ENCODE measurements at places on chromosomes 16 and 17.

DNA sequence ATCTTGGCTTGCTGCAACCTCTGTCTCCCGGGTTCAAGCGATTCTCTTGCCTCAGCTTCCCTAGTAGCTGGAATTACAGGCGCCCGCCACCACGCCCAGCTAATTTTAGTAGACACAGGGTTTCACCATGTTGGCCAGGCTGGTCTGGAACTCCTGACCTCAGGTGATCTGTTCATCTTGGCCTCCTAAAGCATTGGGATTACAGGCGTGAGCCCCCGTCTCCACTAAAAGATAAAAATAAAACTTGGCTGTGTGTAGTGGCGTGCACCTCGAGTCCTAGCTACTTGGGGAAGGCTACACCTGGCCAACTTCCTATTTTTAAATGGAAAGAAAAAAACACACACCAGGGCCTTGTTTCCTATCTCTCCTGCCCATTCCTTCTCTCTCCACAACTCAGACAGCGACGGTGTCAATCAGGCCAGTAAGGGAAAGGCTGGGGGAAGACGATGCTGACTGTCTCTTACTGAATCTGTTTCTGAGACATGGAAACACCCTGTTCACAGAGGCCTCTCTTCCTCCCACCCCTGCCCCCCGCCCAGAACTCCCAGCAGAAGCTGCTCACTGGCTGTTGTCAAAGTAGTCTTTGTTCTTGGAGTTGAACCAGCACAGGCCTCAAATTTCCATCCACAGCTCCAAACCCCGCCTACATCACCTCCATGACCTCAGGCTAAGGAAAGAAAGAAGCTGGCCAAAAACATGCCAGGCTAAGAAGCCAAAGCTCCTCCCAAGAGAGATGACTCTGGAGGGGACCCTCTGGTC lies 96.6 kb downstream of the NXN start:
- no peaks in the 10 kb centered on the region for H3K36me3 ChIP-seq
- H3K4me1 ChIP-seq, result no peaks in the 10 kb centered on the region
- no peak overlapping the region for H3K27ac ChIP-seq
- no peak for DNase-seq
- no peak overlapping the region for H3K4me3 ChIP-seq
- peaks cover 15% of the 10 kb centered on the region for H3K27me3 ChIP-seq

GRCh38 chr17:50234581-50234980 lies 33.1 kb upstream of the COL1A1 start:
- H3K4me3 ChIP-seq, result no peak overlapping the region
- H3K27ac ChIP-seq, result no peak overlapping the region
- H3K36me3 ChIP-seq, result no peaks in the 10 kb centered on the region
- DNase-seq, result no peak
- no peaks in the 10 kb centered on the region for H3K4me1 ChIP-seq
- peaks cover 14% of the 10 kb centered on the region for H3K27me3 ChIP-seq

- H3K4me1 ChIP-seq, result peaks cover 11% of the 10 kb centered on the region
- no peak overlapping the region for H3K27ac ChIP-seq
- no peak overlapping the region for H3K4me3 ChIP-seq
- H3K36me3 ChIP-seq, result no peaks in the 10 kb centered on the region
- no peaks in the 10 kb centered on the region for H3K27me3 ChIP-seq
These were observed 134.2 kb upstream of the CIBAR2 start for GRCh38 chr16:85246473-85246872.

DNA sequence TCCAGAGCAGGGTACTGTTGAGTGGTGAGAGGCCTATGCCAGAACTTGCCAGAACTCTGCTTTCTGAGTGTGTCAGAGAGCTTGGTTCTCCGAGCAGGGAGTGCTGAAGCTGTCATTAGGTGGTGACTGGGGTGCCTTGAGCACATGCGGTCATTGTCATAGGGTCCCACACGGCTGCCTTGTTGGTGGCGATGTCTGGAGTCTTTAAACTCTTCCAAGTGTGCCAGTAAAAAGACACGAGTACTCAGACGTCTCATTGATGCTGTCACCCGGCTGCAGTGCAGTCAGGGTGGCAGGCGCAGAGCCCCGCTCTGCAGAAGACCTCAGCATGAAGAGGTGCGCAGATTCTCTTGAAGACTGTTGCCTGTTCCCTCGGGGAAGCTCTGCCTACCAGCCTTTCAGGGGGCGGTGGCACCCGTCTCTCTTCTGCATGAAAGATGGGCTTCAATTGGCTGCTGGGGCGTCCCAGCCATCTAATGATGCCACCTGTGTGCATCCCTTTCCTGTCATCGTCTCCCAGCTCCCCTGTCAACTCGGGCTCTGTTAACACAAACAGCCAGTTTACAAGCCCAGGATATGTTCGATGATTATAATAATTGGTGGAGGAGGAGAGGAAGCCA lies 58.3 kb downstream of the NKD1 start:
- H3K27me3 ChIP-seq, result no peaks in the 10 kb centered on the region
- H3K36me3 ChIP-seq, result no peaks in the 10 kb centered on the region
- no peak overlapping the region for H3K4me3 ChIP-seq

DNA sequence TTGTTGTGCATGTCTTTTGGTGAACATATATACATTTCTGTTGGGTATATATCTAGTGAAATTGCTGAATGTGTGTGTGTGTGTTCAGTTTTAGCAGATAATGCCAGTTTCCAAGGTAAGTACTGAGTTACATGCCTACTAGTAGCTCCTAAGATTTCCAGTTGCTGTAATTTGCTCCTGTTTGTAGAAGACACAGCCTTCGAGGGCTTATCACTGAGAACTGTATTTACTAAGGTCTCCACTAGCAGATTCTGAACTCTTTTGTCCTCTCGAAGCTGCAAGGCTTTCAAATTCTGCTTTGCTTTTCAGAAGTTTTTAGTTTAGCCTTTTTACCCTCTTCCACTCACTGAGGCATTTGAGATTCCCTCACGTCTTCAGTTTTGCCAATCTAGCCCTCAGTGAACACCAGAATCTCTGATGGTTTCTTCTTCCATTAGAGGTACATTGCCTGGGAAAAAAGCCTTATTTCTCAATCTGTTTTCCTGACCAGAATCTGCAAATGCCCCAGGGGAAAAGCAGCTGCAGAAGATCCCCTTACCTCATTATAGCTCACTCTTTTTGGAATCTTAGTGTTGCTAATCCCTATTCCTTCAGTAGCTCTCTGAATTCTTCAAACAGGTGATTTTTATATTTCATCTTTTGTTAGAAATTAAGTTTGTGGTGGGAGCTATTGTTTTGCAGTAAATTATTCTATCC lies 52.9 kb downstream of the NF1 start:
- H3K36me3 ChIP-seq, result no peaks in the 10 kb centered on the region
- no peak overlapping the region for H3K27ac ChIP-seq
- H3K27me3 ChIP-seq, result no peaks in the 10 kb centered on the region

- no peak overlapping the region for H3K27ac ChIP-seq
- DNase-seq, result no peak
- no peak overlapping the region for H3K4me3 ChIP-seq
- H3K27me3 ChIP-seq, result peaks cover 2% of the 10 kb centered on the region
These were observed 364.7 kb upstream of the DYNLRB2 start for GRCh38 chr16:80176114-80176513.

DNA sequence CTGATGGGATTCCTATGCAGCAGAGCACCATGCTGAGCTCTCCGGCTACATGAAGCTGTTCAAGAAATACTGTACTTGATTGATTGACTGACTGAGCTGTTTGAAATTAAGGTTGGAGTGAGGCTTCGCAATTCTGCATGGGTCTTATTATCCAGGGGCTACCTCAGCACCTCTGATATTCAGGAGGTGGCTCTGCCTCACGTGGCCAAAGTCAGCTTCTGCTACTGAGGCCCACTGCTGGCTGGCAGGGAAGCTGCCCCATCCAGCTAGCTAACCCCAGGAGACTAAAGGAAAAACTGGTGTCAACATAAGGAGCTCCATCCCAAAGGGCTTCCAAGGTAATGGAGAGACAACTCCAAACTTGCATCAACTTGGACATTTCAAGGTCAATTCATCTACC lies 66.2 kb upstream of the TRAP1 start:
- H3K27me3 ChIP-seq, result peaks cover 14% of the 10 kb centered on the region
- H3K4me3 ChIP-seq, result no peak overlapping the region
- H3K27ac ChIP-seq, result no peak overlapping the region
- peaks cover 59% of the 10 kb centered on the region for H3K4me1 ChIP-seq

DNA sequence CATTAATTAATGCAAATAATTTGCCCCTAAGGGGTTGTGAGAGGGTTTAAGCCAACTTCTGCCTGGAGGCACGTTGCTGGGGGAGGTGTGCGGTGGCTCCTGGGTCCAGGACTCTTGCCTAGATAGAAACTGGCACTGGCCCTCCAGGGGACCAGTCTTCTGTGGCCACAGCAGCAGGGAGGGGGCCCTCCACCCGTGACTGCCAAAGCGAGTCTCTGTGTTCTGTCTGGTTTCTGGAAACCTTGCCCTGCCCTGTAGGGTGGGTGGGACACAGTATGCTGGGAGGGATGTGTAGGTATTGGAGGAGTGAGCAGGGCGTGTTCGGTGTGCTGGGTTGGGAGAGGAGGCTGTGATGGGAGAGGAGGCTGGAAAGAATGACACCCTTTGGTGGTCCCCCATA lies 78.8 kb downstream of the TBC1D16 start:
- no peaks in the 10 kb centered on the region for H3K4me1 ChIP-seq
- no peak overlapping the region for H3K4me3 ChIP-seq
- no peak overlapping the region for H3K27ac ChIP-seq
- H3K27me3 ChIP-seq, result peaks cover 10% of the 10 kb centered on the region
- DNase-seq, result no peak

DNA sequence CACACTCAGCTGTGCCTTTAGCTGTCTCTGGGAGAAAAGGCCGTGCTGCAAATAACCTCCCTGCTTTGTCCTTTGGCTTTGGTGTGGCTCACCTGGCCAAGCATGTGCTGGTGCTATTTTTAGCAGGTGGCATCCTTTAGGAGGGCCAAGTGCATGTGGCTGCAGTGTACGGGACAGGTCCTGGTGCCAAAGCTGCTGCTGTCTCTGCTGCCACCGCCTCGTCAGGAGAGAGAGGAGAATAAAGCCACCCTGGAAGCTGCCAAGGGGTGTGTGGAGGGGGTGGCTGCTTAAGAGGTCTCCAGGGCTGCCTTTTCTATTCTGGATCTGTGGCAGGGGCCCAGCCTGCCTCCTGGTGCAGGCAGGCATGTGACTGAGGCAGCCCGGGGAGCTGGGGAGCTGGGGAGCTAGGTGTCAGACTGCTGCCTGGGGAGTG lies 6.2 kb downstream of the AKAP1 start:
- no peak overlapping the region for H3K4me3 ChIP-seq
- H3K27me3 ChIP-seq, result no peaks in the 10 kb centered on the region
- DNase-seq, result no peak
- H3K27ac ChIP-seq, result no peak overlapping the region
- peaks cover 3% of the 10 kb centered on the region for H3K36me3 ChIP-seq

DNA sequence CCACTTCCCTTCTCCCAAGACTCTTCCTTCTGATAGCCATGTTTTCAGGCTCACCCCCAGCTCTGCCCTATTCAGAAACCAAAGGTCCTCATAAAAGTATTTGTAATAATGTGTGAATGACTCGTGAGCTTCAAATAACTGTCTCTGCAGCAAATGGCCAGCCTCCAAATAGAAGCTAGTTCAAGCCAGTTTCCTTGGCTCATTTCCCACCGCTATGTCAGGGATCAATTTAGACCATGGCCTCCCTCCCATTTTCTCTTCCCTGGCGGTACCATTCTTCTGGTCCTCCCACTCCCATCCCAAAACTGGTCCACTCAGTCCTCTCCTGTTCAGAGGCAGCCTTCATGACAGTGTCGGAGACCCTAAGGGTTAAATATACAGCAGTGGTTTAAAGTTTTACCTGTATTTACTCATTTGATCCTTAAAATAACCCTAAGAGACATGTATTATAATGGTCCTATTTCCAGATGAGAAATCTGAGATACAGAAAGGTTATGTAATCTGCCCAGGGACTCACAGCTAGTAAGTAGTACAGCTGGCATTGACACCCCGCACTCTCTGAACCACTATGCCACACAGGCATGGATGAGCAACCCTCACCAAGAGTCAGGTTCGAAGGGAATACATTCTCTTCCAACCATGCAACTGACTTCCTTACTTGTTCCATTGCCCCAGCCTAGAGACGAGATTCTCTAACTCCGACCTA lies 42.9 kb downstream of the GAS7 start:
- peaks cover 23% of the 10 kb centered on the region for H3K27me3 ChIP-seq
- peaks cover 68% of the 10 kb centered on the region for H3K4me1 ChIP-seq
- H3K4me3 ChIP-seq, result no peak overlapping the region

- DNase-seq, result no peak
- H3K4me3 ChIP-seq, result peak overlapping the region; percentile 97
- H3K27me3 ChIP-seq, result peaks cover 4% of the 10 kb centered on the region
- H3K27ac ChIP-seq, result peak overlapping the region; percentile 94
- peaks cover 95% of the 10 kb centered on the region for H3K4me1 ChIP-seq
These were observed 44.7 kb downstream of the CYTH1 start for GRCh38 chr17:78737332-78737731.

DNA sequence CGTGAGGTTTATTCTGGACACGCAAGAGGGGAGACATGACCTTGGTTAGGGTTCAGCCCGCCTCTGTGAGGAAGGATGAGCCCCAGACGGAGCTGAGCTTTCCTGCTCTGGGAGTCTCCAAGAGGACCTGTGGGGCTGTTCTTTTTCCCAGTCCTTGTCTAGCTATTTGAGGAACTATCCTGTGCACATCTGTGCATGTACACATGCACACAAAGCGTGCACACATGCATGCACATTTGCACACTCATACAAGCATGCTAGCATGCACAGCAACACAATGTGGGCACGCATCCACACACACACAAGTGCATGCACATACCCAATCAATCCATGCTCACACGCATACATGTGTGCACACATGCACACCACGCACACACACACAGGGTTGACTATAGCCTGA lies 40.4 kb downstream of the ABCC6 start:
- H3K36me3 ChIP-seq, result no peaks in the 10 kb centered on the region
- DNase-seq, result no peak

- no peak overlapping the region for H3K27ac ChIP-seq
- peak; percentile 63 for DNase-seq
- peaks cover 4% of the 10 kb centered on the region for H3K36me3 ChIP-seq
- H3K27me3 ChIP-seq, result peaks cover 4% of the 10 kb centered on the region
- H3K4me1 ChIP-seq, result peaks cover 3% of the 10 kb centered on the region
These were observed 10.1 kb downstream of the P3H4 start for GRCh38 chr17:41801374-41802271.

- peaks cover 33% of the 10 kb centered on the region for H3K4me1 ChIP-seq
- DNase-seq, result peak; percentile 78
- peak within 1 kb of the TSS; percentile 93 for H3K27ac ChIP-seq
- H3K36me3 ChIP-seq, result peaks cover 5% of the 10 kb centered on the region
- peak within 1 kb of the TSS; percentile 95 for H3K4me3 ChIP-seq
- peaks cover 7% of the 10 kb centered on the region for H3K27me3 ChIP-seq
These were observed at the start of gene KLHL36 for GRCh38 chr16:84647828-84648594. Gene KLHL36 (plus strand): TSS chr16:84648511. CDS start chr16:84650868, 2,357 bp downstream.

DNA sequence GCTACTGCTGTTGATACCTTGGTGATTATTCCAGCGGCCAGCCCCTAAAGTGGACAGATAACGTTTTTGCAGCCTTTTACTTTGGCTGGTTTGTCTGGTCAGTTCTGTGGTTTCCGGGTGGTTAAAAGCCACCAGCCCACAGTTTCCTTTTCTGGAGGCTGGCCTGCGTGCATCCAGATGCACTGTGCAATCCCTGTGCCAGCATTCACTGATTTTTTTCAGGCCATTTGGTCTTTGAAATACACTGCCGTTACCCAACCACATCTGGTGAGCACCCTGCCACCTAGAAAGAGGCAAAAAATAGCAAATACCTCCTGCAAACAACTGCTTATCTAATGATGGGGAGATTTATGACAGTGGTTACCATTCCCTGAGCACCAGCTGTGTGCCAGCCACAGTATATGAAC lies 797 bp downstream of the NUDT7 start:
- H3K27ac ChIP-seq, result peak overlapping the region; percentile 69
- peaks cover 22% of the 10 kb centered on the region for H3K4me1 ChIP-seq
- peaks cover 11% of the 10 kb centered on the region for H3K36me3 ChIP-seq
- peaks cover 4% of the 10 kb centered on the region for H3K27me3 ChIP-seq
- peak; percentile 6 for DNase-seq

GRCh38 chr17:8019166-8019565 lies 16.8 kb downstream of the GUCY2D start:
- peaks cover 2% of the 10 kb centered on the region for H3K27me3 ChIP-seq
- no peaks in the 10 kb centered on the region for H3K36me3 ChIP-seq
- H3K4me1 ChIP-seq, result peaks cover 8% of the 10 kb centered on the region

Data from immature natural killer cell (primary cell).